H9 (cell line): ENCODE measurements at places on chromosomes 3 and 15. TPM values are rescaled to one million over a fixed set of nuclear protein-coding genes. Genes with fewer than 3 reads are reported as not detected.

Gene CCDC13
- total RNA-seq, result not detected in 2 replicates

Gene PLCB2
- 5.7 and 7.4 TPM in 2 replicates for total RNA-seq

Gene WWTR1
- 24.4 and 24.8 TPM in 2 replicates for total RNA-seq

Gene MUSTN1
- 0.55 and 0.72 TPM in 2 replicates for total RNA-seq

DNA sequence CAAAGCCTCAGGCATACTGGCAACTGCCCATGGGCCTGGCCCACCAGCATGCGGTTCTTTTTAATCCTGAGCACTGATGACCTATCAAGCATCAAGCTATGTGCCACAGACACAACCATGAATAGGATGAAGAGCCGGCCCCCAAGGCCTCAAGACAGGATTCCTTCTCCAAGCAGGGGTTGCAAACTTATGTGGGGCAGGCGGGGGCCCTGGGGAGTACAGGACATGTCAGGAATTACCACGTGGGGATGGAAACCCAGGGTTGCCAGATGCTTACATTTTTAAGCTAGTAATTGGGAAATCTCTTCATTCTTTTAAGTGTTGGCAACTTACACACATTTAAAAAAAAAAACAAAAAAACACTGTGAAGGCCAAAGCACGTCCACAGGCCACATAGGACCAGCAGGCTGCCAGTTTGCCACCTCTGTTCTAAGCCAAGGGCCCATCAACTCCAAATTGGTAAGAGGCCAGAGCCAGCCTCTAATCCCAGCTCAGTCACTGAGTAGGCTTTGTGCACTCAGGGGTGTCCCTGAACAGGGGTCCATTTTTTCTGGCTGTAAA is 32.8 kb downstream of the BDH1 start:
- H3K36me3 ChIP-seq, result peaks cover 4% of the 10 kb centered on the region; the same call in 1 of the 2 replicates
- H3K27ac ChIP-seq, result no peak overlapping the region
- H3K4me3 ChIP-seq, result no peak overlapping the region
- no peaks in the 10 kb centered on the region; the same call in 1 of the 2 replicates for H3K4me1 ChIP-seq
- no peak for DNase-seq
- H3K27me3 ChIP-seq, result no peaks in the 10 kb centered on the region

GRCh38 chr3:157139938-157140534 is 19.9 kb downstream of the CCNL1 start:
- no peaks in the 10 kb centered on the region for H3K4me1 ChIP-seq
- no peak overlapping the region for H3K4me3 ChIP-seq
- H3K27me3 ChIP-seq, result no peaks in the 10 kb centered on the region
- no peak for DNase-seq
- H3K27ac ChIP-seq, result no peak overlapping the region

DNA sequence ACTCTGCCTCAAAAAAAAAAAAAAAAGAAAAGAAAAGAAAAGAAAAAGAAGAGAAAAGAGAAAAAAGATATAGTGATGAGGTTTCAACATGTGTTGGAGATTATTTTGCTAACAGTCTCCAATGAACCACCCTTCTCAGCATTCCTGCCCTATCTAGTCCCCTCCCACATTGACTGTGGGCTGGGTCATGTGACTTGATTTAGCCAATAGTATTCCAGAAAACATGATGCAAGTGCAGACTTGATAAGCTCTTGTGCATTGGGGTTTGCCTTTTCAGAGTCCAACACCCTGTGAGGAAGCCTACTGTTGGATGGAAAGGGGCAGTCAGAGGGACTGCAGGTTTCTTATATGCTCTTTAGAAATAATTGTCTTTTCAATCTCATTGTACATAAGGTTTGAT is 37.8 kb upstream of the MED12L start:
- no peaks in the 10 kb centered on the region; the same call in 1 of the 2 replicates for H3K4me1 ChIP-seq
- no peak for DNase-seq
- H3K4me3 ChIP-seq, result no peak overlapping the region
- H3K27ac ChIP-seq, result no peak overlapping the region
- no peaks in the 10 kb centered on the region for H3K27me3 ChIP-seq

- H3K36me3 ChIP-seq, result peaks cover 7% of the 10 kb centered on the region
- no peak for DNase-seq
- H3K27ac ChIP-seq, result no peak overlapping the region
- H3K4me3 ChIP-seq, result no peak overlapping the region
- H3K27me3 ChIP-seq, result no peaks in the 10 kb centered on the region
Observed at GRCh38 chr3:142174559-142174958, 25.2 kb upstream of the TFDP2 start.

GRCh38 chr3:30408105-30408557 is 198.3 kb upstream of the TGFBR2 start:
- H3K36me3 ChIP-seq, result no peaks in the 10 kb centered on the region
- H3K27ac ChIP-seq, result no peak overlapping the region

- H3K27me3 ChIP-seq, result no peaks in the 10 kb centered on the region
- H3K4me3 ChIP-seq, result peak overlapping the region; percentile 81
- H3K36me3 ChIP-seq, result no peaks in the 10 kb centered on the region; the same call in 2 of the 3 replicates
- no peak overlapping the region for H3K27ac ChIP-seq
- H3K4me1 ChIP-seq, result peaks cover 9% of the 10 kb centered on the region
Observed at GRCh38 chr3:122563717-122564025, 429 bp downstream of the PARP9 start.

DNA sequence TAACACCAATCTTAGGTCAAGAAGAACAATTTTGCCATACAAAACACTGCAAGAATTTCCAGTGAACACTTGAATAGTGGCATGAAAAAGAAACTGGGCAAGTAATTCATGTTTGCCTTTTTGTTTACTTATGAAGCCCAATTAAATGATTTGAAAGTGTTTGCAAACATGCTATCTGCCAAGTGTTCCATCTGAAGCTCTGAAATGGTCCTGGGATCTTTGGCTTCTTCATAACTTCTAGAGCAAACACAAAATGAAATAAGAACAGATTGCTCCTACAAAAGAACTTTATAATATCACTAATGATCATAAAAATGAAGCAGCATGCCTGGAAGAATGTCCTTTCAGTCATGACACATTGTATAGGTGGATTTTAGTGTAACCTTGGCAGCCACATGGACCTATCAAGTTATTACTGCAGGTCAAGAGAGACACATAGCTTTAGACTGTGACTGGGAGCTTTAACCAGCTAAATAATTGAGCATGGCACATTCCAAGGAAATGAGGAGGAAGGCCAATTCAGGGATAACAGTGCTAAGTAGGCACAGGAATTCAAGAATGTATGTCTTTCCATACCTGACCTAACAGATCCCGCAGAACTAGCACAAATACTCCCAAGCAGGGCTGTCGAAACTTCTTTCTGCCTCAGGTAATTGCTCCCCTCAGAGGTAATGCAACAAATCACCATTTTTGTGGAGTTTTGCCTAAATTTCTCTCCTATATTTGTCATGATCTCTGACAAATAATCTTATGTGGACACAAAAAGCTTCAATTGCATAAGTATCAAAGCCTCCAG is 144.6 kb downstream of the DUT start:
- H3K36me3 ChIP-seq, result no peaks in the 10 kb centered on the region
- H3K27ac ChIP-seq, result no peak overlapping the region
- no peaks in the 10 kb centered on the region for H3K27me3 ChIP-seq

DNA sequence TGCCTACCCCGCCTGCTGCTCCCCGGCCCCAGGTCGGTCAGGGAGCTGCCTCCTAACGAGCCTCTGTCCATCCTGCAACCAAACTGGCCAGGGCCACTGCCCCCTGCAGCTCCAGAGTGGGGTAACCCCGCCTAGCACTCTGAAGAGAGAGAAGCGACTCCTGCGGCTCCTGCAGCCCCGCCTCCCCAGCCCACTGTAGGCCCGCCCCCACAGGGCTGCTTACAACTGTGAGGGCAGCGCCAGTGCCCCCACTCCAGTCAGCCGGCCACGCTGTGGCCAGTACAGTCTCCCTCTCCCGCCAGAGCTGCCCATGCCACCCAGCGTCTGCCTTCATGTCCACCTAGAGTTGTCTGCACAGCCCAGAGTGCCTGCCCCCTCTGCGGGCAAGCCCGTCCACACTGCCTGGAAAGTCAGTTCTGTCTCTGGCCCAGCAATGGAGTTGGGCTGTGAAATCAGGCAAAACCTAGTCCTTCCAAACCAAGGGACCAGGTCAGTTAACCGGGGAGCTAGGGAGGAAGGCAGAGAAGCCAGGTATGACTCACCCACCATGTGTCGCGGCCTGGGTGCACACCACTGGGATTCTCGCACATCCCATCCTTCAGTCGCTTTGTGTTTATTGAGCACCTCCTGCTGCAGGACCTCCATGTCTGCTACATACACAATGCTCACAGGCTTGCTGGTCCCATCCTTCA is 2.4 kb downstream of the UCN2 start:
- no peaks in the 10 kb centered on the region for H3K27me3 ChIP-seq
- peak; percentile 88 for DNase-seq
- H3K4me1 ChIP-seq, result peaks cover 6% of the 10 kb centered on the region; the same call in 1 of the 2 replicates
- H3K27ac ChIP-seq, result no peak overlapping the region
- H3K4me3 ChIP-seq, result peak overlapping the region; percentile 67; the same call in 2 of the 3 replicates
- H3K36me3 ChIP-seq, result no peaks in the 10 kb centered on the region

GRCh38 chr15:95075792-95076677 is 844.7 kb downstream of the MCTP2 start:
- no peak overlapping the region for H3K27ac ChIP-seq
- DNase-seq, result no peak
- no peaks in the 10 kb centered on the region for H3K27me3 ChIP-seq
- no peaks in the 10 kb centered on the region for H3K36me3 ChIP-seq
- no peaks in the 10 kb centered on the region for H3K4me1 ChIP-seq
- H3K4me3 ChIP-seq, result no peak overlapping the region

DNA sequence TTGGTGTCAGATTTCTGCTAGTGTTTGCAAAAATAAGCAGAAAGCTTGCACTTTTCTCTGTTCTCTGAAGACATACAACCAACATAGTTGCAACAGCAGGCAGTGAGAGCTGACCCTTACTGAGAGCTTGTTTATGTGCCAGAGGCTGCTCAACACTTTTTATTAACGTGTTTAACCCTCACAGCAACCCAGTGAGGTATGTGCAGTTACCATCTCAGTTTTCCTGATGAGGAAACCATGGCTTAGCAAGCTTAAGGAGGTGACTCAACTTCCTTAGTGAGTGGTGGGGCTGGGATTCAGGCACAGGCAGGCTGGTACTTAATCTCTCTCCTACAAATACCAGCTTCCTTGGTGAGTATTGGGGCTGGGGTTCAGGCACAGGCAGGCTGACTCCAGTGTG is 158.1 kb upstream of the CTDSPL start:
- H3K27ac ChIP-seq, result no peak overlapping the region
- H3K36me3 ChIP-seq, result no peaks in the 10 kb centered on the region
- H3K27me3 ChIP-seq, result no peaks in the 10 kb centered on the region
- no peaks in the 10 kb centered on the region for H3K4me1 ChIP-seq

DNA sequence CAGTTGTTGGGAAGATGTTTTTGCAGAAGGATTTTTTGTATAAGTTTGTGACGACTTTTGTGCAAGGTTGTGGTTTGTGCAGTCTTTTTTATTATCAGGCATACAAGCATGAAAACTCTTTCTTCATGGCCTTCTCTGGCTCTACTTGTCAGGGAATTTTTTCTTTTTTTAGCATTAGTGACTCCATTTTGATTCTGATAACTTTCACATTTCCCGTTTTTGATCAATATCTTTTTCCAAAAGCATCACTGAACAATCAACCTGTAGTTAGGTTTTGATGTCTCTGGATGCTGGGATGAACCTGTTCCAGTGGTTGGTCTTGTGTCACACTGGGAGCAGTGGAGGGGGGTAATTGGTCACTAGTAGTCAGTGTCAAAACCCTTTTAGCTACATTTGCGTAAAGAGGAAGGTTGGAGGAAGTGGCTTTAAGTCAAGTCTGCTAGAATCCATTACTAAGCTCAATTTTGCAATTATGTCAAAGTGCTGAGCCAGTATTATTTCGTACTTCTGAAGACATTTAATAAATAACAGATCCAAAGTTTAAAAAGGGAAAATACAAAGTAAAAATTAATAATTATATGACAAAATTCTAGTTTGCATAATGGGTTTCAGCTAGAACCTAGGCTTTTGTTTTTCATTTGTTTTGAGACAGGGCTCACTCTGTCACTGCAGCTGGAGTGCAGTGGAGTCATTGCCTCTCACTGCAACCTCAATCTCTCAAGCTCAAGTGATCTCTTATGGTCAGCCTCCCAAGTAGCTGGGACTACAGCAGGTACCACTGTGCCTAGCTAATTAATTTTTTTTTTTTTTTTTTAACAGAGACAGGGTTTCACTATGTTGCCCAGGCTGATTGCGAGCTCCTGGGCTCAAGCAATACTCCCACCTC is 18.8 kb upstream of the CFAP161 start:
- no peak for DNase-seq
- H3K27me3 ChIP-seq, result no peaks in the 10 kb centered on the region
- H3K27ac ChIP-seq, result no peak overlapping the region

DNA sequence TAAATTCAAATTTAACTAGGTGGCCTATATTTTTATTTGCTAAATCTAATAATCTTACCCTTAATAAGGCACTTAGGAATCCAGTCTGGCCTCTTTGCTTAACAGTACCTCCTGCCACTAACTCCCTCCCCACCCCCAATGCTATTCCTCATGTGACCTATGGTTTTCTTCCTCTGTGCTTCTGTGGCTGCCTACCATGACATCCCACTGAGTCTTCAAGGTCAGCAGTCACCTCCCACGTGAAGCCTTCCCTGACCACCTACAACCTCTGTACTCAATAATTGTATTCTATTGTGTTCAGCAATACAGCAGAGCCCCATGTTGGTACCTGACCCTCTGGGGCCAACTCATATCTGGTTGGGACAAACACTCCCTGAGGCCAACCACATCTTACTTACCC is 9.7 kb downstream of the PARP16 start:
- no peak for DNase-seq
- no peak overlapping the region for H3K4me3 ChIP-seq
- peaks cover 3% of the 10 kb centered on the region; the same call in 1 of the 2 replicates for H3K4me1 ChIP-seq
- no peak overlapping the region for H3K27ac ChIP-seq

DNA sequence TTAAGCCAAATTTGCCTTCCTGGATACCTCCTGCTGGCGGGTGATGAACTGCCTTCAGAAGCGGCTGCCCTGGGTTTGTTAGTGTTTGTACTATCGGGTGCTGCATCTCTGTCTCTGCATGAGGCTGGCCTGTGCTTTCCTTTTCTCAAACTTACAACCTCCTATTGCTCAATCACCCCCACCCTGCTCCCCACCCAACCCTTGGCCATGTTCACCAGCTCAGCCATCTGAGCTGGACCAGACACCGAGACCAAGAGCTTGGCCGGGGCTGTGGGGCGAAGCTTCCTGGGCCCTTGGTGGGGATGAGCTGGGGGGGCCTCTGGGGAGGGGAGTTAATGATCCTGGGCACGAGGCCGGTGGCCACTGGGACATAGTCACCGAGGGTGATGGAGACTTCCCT is 16.8 kb upstream of the FBLN2 start:
- H3K27ac ChIP-seq, result no peak overlapping the region
- H3K4me3 ChIP-seq, result no peak overlapping the region
- no peaks in the 10 kb centered on the region for H3K36me3 ChIP-seq
- no peak for DNase-seq

DNA sequence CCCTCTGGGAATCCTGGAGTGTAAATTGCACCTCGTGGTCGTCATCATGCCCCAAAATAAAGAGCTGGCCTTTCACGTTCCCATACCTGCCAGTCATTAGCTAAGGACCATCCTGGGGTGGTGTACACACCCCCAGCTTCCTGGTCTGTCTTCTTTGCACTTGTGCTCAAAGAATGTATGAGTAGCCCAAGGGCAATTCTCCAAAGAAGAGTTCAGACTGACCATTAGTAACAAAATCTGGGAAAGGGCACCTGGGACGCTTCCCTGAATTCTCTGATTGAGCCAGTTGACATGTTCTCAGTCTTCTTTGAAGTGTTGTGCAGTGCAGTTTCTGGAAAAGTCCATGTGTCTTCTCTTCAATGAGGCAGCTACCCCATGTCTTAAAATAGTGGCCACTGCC is 34.8 kb downstream of the FAM3D start:
- no peaks in the 10 kb centered on the region for H3K36me3 ChIP-seq
- no peaks in the 10 kb centered on the region for H3K4me1 ChIP-seq
- H3K27me3 ChIP-seq, result no peaks in the 10 kb centered on the region; the same call in 1 of the 2 replicates
- DNase-seq, result no peak
- H3K27ac ChIP-seq, result no peak overlapping the region
